Dorsolateral prefrontal cortex (tissue), 122 donors: ENCODE measurements at places on chromosomes 3 and 15.

GRCh38 chr15:89017370-89018066, 70.7 kb upstream of the ABHD2 start:
- peak; percentile 77 for DNase-seq

- DNase-seq = no peak
Observed at GRCh38 chr3:140207541-140207940, 272.6 kb downstream of the CLSTN2 start.

DNA sequence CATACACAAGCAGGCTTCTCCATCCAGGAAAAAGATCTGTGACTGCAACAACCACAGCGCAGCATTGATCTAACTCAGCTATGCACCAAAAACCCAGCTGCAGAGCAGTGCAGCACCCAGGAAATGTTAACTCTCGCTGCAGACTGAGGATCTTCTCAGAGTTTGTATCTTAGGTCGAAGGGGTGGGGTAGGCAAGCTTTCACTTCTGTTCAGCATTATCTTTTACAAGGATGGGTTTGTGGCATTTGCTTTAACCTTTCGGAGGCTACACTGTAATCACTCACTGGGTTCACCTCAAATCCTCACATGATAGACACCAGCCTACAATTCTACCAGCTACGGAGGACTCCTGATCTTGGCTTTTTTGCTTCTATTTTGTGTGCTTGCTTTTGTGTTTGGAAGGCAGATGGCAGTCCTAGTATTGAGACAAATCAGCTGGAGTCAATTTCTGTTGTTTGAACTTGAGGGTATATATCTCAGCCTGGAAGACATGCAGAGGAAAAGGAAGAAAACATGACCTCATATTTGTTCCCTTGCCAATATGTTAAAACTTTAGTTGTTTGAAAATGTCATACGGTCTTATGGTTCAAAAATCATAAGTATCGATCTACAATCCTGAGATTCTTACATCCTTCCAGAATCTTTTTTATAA, 25.2 kb downstream of the LRRK1 start:
- DNase-seq = no peak

- DNase-seq = no peak
Observed at GRCh38 chr15:60898896-60899295, 330.2 kb downstream of the RORA start.

DNA sequence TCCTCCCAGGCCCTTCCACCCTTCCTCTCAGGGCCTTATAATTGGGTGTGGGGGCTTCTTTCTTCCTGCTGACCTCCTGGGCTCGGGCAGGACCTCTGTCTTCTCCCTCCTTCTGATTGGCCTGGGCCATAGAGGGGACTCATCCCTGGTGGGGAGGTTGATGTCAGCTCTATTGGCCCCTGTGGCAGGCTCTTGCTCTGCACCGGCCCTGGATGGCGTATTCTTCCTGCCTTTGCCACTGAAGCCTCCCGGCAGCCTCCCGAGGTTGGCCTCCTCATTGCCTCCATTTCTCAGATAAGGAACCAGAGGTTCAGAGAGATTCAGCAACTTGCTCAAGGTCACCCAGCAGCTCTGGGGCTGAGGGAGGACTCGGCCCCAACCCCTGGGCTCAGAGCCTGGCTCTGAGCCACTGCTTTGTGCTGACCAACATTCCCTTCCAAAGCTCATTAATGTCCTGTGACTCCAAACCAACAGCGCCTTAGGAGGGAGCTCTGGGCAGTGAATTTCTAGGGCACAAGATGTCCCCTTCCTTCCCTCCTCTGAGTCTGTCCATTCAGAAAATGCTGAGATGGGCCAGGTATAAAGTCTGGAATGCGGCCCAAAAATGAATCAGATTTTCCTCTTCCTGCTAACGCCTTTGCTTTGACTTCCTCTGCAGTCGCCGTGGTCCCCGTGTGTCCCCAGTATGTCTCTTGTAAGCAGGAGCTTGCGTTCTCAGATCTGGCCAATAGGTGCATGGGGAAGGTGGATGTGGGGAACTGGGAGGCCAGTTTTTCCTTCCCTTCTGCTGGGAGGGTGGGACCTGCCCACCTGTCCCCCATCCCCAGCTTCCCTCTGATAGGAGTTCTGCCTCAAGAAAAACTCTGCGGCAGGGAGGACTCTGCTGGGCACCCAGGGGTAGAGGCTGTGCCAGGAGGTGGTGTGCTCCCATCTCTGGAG, 74.2 kb downstream of the HMCES start:
- DNase-seq = no peak

- DNase-seq = no peak
Observed at GRCh38 chr3:58018892-58019742, 10.9 kb downstream of the FLNB start.

DNA sequence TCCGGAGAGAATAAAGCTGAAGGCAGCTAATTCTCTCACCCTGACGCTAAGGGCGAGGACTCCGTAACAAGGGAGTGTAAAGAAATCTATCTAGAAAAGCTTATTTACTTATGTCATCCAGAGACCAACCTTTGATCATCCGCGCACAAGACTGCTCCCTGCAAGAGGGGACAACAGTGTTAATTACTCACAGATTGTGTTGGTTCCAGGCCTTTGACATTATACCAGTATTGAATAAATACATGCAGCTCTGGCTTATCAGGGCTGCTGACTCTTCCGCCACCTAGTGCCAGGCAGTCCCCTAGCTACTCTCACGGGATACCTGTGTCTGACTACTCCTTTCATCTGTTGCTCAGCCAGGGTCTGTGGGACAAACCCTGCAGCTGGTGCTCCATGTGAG, 211.7 kb downstream of the DTWD1 start:
- no peak for DNase-seq

- DNase-seq = peak; percentile 99
Observed at GRCh38 chr3:185937689-185938374, at the start of gene TRA2B. TRA2B (minus strand) TSS chr3:185938014; CDS start chr3:185937860, 154 bp downstream.

GRCh38 chr15:40929660-40930429, 705 bp downstream of the DLL4 start:
- DNase-seq = no peak

DNA sequence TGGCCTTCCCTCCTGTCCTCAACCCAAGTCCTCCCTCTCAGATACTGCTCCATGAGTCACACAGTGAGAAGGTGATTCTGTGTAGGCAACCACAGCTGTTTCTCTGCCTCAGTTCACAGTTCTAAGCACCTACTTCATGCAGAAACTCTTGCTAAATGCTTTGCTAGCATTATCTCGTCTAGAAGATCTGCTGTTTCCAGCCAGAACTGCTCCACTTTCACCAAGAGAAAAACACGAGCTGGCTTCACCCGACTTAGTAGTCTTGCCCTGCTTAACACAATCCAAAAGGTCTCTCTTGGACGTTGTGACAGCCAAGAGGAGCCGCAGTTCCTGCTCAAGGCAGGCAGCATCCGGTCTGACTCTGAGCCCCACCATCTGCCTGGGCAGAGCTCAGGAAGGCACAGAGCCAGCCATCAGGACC, 272.1 kb downstream of the UACA start:
- DNase-seq = no peak

DNA sequence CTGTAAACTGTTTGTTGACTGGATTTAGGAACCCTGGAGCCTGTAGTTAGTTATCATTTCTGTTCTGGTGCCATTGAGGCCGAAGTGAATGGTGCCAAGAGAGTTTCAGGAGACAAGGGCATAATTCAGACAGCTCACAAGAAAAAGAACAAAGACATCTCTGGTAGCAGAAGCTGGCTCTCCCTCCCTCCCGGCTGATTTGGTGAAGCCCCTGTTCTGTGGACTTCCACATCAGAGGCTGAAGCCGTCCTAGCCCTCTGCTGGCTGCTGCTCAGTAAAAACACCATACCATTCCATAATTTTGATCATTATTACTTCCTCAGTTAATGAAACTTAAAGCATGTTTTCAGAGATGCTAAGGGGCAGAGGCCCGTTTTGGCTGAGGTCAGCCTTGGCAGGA, 381.2 kb upstream of the WNT5A start:
- DNase-seq = peak; percentile 53

DNA sequence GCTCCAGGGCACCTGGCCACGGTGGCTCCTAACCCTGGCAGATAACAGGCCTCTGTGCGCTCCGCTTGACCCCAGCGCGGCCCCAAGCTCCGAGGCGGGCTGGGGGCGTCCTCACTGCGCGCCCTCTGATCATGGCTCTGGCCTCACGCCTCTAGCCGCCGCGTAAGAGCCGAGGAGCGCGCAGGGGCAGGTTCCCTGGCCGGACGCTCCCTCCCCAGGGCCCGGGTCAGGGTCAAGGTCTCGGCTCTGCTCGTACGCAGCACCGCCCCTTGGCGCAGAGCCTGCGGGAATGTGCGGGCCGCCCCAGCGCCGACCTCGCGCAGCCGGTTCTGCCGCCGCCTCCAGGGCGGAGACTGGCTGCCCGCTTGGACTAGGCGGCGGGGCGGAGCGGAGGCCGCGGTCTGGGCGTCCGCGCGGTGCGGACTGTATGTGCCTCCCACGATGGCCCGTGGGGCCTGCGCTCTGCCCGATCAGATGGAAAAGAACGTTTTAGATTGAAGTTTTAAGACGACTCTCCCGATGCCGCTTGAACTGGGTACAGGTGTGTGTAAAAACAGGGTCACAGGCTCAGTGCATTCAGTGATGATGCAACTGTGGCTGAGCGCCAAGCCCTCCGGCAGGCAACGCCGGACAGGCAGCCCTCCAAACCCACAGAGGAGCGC, 40.8 kb downstream of the CHST14 start:
- DNase-seq = no peak

GRCh38 chr15:91142106-91142744, 42.2 kb downstream of the SV2B start:
- no peak for DNase-seq

GRCh38 chr3:72439321-72440183, 408.7 kb downstream of the SHQ1 start:
- DNase-seq = no peak

GRCh38 chr15:74046275-74046674, 36.1 kb downstream of the GOLGA6A start:
- DNase-seq = no peak

GRCh38 chr3:65576966-65577365, 461.8 kb downstream of the MAGI1 start:
- no peak for DNase-seq

DNA sequence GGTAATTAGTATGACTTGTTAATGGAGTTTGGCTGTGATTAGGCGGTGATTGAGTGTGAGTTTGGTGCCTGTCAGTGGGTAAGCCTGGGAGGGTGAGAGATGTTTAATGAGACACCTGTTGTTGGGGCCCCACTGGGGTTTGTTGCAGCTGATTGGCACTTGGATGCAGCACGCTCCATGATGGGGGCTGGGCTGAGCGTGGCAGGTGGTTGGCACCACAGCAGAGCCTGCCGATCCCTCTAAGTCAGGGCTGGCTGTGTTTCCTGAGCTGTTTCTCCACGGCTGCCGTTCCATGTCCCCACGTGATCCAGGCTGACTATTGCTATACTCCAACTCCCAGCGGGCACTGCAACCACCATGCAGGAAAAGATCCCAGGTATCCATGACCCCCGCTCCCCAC, 93.5 kb upstream of the ARRDC4 start:
- no peak for DNase-seq

DNA sequence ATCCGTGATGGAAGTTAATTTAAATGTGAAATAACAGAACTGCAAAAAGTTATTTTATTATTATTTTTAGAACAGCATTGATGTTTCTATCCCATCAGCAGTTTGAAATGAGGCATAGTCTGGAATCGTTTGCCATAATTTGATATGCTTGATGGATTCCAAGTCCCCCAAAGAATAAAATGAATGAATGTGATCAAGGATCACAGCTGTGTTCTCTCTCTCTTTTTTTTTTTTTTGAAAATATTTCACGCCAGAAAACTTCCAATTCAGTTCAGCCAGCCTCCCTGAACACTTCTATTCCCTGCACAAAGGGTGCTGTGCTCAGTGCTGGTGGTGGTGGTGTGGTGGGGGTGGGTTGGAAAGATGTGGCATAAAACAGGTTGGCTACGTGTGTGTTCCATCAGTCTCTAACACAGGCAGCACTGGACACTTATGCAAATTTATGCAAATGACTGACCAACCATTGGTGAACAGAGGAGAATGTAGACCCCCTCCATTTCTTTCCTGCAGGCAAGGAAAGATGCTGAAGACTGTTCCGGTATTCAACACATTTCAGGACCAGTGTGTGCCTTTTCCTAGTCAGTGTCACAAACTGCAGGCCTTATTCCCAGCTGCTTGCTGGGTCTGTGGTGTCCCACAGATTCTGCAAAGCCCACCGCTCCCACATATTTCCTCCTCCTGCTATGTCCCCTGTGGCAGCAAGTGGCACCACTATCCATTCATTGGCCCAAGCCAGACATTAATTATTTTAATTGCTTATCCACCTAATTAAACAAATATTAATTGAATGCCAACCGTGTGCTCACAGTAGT, 10.6 kb downstream of the ARNT2 start:
- no peak for DNase-seq

- DNase-seq = no peak
Observed at GRCh38 chr3:123750659-123751420, 133.3 kb downstream of the MYLK start.

DNA sequence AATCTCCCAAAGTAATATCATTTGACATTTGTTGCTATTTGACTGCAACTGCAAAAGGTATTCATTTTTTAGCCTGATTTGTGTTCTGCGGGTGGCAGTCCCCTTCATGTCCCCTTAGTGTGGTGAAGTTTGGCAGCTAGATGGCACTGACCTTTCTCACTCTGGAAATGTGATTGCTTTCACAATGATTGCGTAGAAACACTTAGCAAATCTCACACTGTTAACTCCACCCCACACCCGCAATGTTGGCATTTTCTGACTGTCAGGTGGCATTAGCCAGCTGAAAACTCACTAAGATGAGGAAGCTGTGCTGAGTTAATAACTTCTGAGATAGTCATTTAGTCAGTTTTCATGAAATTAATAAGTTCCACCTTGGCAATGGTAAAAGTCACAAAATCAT, 76.9 kb downstream of the TRIM69 start:
- DNase-seq = no peak

- no peak for DNase-seq
Observed at GRCh38 chr15:34011481-34011880, 27.5 kb downstream of the AVEN start.

DNA sequence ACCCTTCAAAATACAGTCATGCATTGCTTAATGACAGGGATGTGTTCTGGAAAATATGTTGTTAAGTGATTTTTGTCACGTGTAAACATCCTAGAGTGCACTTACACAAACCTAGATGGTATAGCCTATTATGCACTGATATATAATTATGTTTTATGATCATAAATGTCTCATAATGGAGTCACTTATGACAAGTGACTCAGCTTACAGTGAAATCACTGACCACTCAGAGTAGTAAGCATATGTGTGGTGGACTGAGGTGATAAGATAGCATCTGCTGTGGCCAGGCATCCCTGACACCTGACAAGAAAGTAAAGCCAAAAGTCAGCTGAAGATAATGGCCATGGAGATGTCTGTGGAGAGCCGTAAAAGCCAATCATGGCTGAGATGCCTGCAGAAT, 5.4 kb downstream of the ACAD11 start:
- no peak for DNase-seq

- DNase-seq = no peak
Observed at GRCh38 chr3:33139996-33140395, 26.2 kb downstream of the CRTAP start.
